ENCODE measurements at places on chromosomes 4 and X.

GRCh38 chr4:110609044-110609750 is 13.7 kb downstream of the PITX2 start:
- DNase-seq = no peak

GRCh38 chr4:42280327-42281095 is 116.8 kb upstream of the SHISA3 start:
- DNase-seq = peak; percentile 5

GRCh38 chrX:14616301-14616700 is 87.0 kb downstream of the GLRA2 start:
- DNase-seq = peak; percentile 57

- peak; percentile 52 for DNase-seq
These were observed 292.1 kb downstream of the PRDM5 start for GRCh38 chr4:120630427-120630826.

DNA sequence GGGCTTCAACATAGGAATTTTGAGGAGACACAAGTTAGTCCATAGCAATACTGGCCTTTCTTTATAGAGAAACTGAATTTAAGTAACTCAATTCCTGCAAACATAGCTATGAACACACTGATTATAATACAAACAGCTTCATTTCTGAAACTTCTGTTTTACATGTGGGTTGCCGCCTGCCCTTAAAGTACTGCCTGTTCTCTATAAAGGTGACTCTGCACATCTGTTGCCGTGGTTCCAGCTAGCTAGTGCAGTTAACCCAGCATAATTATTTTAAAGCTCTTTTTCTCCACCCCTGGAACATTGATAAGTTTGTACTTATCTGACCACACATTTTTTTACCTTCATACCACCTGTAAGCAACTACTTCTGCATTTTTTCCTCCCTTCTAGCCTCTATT is 177.6 kb downstream of the NWD2 start:
- no peak for DNase-seq

DNA sequence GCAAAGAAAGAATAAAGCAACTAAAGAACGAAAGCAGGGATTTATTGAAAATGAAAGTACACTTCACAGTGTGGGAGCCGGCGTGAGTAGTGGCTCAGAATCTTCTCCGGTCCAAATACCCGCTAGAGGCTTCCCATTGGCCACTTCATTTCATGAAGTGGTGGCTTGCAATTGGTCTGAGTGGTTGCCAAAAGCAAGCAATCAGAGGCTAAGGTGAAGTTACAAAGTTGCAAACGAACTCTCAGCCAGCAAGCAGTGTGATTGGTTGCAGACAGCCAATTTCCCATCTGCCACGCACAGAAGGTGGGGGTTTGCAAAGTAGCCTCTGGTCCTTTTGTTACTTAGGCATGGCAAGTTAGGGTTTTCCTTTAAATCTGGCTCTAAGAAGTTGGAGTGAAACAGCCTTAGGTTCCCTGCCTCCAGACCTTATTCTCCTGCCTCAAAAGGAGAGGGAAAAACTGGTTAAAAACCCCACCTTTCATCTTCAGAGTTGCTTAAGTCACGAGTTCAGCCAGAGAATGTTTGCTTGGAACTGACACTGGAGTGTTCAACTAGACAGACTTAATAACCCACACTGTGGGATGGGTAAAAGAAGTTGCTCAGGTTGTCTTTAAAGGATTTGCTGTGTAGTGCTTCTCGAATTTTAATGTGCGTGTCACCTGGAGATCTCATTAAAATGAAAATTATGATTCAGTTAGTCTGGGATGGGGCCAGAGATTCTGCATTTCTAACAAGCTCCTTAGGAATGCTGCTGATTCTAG is 6.9 kb upstream of the CLOCK start:
- peak; percentile 86 for DNase-seq

- no peak for DNase-seq
These were observed 42.3 kb downstream of the AFF2 start for GRCh38 chrX:148542481-148543255.

GRCh38 chr4:71564775-71565174 is 219.1 kb downstream of the GC start:
- DNase-seq = no peak

GRCh38 chrX:39504850-39505259 is 592.9 kb downstream of the BCOR start:
- DNase-seq = peak; percentile 62

Data from muscle of leg (tissue), 16 donors.